Femur (tissue), 1 donor: ENCODE measurements at places on chromosomes 2 and 18.
A peak's percentile ranks its signal among the peaks of the same experiment; 100 is the strongest.

DNA sequence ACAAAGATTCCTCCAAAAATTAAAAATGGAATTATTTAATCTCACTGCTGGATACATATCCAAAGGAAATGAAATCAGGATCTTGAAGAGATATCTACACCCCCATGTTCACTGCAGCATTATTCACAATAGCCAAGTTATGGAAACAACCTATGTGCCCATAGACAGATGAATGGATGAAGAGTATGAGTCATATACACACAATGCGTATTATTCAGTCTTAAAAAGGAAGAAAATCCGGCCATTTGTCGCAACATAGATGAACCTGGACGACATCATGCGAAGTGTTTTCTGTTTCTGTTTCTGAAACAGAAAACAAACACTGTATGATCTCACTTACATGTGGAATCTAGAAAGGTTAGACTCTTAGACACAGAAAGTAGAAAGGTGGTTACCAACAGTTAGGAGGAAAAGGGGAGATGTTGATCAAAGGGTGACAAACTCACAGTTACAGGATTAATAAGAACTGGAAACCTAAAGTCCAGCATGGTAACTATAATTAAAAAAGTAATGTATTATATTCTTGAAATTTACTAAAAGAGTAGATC, 87.8 kb upstream of the ERBB4 start:
- no peak for DNase-seq

DNA sequence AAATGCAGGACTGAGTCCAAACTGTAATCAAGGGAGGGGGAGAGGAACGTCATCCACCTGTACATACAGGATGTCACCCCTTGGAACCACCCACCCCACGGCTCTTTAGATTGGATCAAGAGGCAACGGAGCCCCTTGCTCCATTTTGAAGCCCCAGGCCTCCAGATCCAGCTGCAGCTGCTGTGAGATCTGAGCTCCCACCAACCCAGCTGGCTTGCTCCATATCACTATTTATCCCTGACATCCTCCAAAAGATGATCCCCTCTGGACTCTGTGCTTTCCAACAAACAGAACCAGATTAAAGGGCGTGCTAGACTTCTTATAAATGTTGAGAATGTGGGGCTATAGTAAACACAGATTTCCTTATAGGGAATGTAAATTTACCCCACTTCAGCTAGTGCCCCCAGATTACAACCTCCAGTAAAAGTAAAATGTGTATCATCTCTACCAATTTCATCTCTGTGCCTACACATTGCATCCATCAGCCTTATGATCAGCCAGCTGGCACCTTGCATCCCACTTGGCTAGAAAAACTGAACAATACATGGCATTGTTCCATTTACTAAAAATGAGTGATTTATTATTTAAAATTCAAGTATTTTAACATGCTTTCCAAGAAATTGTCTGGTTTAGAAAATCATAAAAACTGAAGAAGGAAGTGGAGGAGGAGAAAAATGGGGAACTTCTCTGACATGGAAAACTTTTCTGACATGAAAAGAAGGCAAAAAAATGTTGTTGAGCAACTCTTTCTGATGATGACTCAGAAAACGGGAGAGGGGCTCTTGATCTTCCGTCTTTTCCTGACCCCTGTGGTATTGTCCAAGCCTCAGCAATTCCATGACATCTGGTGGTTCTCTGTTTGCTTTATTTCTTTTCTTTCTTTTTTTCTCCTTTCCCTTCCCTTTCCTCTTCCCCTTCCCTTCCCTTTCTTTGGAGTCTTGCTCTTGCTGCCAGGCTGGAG, 262.6 kb upstream of the THUMPD2 start:
- DNase-seq = peak; percentile 49

- DNase-seq = peak; percentile 72
Observed at GRCh38 chr2:183490914-183491313, 366.7 kb downstream of the NUP35 start.

GRCh38 chr18:75502286-75502685, 74.8 kb upstream of the SMIM21 start:
- DNase-seq = no peak

DNA sequence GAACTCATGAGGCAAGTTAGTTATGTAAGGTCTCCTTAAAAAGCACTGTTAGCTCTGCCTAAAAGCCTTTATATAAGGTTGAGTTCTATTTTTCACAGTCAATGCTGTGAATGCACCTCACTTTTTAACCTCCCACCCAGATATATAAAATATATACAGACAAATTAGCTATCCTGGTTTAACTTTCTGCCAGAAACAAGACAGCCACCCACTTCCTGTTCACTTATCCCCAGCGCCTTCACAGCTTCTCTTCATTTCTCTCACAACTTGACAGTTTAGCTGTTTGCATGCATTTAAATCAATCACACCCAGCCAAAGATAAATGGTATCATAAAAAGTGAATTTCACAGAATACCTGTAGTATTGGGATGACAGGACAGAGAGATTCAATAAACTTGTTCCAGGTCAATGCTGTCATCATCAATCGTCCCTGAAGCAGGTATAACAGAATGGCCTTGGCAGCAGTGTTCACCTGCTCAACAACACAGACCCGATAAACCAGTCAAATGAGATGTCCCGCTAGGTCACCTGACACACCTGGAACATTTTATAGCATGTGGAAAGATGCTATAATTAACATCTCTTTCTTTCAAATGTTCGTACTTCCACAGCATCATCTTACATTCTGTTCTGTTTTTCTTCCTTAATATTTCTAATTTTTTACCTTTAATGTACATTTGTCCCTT, 55.7 kb downstream of the RTTN start:
- no peak for DNase-seq

GRCh38 chr2:3617198-3617890, 22.4 kb downstream of the COLEC11 start:
- DNase-seq = no peak
